HCT116 (cell line): ENCODE measurements at places on chromosomes 2 and 18. TPM values are rescaled to one million over a fixed set of nuclear protein-coding genes. Genes with fewer than 3 reads are reported as not detected.

DYTN gene
- not detected for total RNA-seq

SLC16A14 gene
- 7.9 TPM for total RNA-seq

MAP2 gene
- total RNA-seq, result 7.4 TPM

PRSS56 gene
- not detected for total RNA-seq

CCDC178 gene
- not detected for total RNA-seq

GRCh38 chr18:23422751-23423418, 30.2 kb upstream of the RIOK3 start:
- peak; percentile 78 for DNase-seq

DNA sequence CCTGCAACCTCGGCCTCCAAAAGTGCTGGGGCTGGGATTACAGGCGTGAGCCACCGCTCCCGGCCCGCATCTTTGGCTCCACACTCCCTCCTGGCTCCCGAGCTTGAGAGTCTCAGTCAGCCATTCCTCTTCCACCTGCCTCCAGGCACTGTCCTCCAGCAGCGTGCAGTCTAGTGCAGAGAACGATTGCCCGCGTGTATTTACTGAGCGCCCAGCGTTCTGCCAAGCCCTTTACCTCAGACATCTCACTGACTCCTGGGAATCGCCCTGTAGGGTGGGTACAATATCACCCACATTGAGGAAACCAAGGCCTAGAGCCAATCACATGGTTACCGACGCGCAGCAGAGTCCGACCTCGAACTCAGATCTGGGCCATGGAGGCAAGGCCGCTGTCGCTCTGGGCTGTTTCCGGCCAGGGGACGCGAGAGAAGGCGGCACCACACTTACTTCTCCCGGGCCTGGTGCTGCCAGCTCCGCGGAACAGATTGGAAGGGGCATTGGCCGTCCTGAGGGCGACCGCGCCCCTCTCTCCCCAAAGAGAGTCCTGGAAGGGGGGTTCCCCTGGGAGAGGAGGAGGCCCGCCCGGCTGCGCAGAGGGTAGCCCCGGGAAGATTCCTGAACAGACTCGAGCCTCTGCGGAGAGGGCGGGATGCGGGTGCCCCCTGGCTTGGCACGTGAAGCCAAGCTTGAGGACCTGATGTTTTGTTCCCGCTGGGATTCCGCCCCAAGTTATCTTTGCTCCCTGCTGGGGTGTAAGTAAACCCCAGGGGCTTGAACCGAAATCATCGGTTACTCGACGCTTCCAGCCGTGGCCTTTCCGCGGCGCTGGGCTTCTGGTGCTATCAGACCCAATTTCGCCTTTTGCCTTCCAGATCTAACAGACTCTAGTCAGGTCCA, 5.2 kb upstream of the DLX2 start:
- no peak for DNase-seq

GRCh38 chr18:38563396-38563980, 997.9 kb upstream of the CELF4 start:
- DNase-seq, result no peak

DNA sequence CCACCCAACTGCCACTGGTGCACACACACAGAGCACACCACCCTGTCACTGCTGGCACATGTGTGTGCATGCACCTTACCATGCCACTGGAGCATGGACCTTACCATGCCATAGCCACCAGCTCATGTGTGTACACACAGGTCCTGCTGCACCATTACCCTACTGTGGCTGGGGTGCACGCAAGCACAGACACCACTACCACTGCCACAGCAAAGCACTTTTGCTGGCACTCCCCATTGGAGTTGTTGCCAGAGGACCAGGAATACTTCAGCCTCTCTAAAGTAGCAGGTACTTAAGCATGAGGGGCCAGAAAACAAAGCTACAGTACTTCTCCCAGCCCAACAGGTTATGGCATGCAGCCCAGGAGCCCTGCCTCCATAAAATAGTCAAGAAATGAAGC, 404.8 kb downstream of the MBD2 start:
- no peak for DNase-seq

DNA sequence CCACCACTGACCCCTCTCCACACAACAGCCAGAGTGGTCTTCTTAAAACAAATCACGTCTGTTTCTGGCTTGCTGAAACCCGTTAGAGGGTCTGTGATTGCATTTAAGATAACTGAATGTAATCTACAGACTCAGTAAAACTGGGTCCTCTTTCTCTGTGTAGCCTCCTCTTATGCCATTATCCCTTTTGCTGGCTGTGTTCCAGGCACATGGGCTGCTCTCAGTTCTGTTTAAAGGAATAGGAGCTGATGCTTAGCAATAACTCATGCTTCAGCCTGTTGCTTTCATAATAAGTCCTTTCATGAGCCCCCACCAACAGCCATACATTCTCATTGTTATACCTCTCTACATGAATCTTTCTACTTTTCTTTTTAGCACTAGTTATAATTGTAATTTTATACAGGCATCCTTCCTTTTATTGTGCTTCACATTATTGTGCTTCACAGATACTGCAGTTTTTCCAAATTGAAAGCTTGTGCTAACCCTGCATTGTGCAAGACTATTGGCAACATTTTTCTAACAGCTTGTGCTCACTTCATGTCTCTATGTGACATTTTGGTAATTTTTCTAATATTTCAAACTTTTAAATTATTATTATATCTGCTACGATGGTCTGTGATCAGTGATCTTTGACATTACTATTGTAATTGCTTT, 782.6 kb downstream of the MBD2 start:
- no peak for DNase-seq

DNA sequence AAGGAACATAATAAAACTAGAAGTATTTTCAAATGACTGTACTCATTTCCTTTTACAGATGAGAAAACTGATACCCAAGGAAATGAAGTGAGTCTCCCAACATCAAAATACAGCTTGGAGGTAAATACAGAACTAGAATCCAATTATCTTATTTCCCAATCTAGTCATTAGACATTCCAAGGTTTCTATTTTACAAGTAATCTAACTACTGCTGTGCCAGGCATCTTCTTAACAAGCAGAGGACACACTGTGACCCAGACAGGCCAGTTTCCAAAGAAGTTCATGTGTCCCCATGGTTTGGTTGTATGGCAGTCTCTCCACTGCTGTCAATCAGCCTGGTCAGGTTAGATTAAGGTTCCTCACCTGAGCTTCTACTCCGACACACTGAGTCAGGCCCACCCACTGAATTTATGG, 143.5 kb downstream of the THADA start:
- no peak for DNase-seq

DNA sequence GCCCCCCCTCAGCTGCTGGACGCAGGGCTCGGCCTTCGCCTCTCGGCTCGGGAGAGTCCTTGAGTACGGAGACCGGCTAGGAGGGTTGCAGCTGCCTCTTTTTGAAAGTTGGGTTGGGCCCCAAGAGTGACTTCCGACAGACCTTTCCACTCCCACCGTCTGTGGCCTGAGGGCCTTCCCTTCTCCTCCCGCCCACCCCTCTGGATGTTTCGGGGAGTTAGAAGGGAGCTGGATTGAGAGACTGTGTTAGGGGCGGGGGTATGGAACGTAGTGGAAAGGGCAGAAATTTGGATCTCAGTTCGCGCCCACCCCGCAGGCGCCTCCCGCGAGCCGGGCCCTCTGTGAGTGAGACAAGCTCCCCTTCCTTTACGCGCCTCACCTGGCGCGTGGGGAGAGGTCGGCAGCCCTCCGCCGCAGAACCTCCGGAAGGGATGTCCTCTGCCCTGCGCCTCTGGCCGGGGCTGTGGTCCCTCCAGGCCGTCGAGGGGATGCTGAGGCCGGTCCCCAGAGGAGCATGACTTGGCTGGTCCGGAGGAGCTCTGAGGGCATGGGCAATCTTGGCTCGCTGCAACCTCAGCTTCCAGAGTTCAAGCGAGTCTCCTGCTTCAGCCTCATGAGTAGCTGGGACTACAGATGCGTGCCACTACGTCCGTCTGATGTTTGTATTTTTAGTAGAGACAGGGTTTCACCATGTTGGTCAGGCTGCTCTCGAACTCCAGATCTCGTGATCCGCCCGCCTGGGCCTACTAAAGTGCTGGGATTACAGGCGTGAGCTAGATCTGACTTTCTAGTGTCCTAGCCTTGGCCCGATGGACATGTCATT, 15.9 kb downstream of the C2orf74 start:
- DNase-seq, result no peak

- no peak for DNase-seq
Measured at GRCh38 chr2:85156619-85157018, 23.4 kb downstream of the TCF7L1 start.

GRCh38 chr18:56488739-56489138, 149.7 kb downstream of the TXNL1 start:
- no peak for DNase-seq

DNA sequence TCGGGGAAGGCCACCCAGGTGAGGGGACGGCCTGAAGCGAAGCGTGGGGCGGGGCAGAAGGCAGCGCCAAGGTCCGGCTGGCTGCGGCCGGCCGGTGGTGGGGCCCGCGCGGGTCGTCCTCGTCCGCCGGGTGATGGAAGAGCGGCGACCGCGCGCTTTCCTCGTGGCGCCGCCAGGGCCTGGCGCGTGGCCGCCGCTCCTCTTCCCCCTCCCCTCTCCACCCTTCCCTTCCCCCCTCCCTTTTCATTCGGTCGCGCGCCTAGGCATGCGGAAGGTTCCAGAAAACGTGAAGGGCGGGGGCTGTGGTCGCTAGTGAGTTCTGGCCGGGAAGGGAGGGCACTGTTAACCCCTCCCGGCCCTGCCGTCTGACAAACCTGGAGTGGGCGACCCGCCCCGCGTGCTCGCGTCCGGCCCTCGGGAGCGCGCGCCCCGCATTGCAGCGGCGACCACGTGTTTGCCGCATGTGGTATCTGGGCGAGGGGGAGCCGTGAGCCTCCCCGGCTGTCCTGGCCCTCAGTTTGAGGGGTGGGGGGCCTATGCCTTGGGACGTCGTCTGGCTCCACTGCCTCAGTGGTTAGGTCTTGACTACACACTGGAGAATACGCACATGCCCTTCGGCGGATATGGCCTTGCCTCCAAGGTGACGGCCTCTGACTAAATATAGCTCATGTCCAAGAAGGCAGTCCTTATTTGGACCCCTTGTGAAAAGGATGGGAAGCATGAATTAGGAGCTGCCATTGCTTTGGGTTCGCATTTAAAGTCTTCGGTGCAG, 579 bp downstream of the MAT2A start:
- no peak for DNase-seq

- no peak for DNase-seq
Measured at GRCh38 chr18:10518595-10519255, 7.1 kb upstream of the NAPG start.

GRCh38 chr2:41197781-41198180, 745.9 kb upstream of the SLC8A1 start:
- DNase-seq, result no peak

GRCh38 chr2:144835634-144836350, 315.9 kb upstream of the ZEB2 start:
- peak; percentile 12 for DNase-seq

DNA sequence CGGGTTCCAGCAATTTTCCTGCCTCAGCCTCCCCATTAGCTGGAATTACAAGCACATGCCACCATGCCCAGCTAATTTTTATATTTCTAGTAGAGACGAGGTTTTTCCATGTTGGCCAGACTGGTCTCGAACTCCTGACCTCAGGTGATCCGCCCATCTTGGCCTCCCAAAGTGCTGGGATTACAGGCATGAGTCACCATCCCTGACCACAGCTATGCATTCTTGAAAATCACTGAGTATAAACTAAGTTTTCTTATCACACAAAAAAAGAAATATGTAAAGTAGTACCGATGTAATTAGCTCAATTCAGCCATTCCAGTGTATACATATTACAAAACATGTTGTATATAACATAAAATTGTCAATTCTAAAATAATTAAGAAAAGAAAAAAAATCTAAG, 232.7 kb downstream of the MBD2 start:
- no peak for DNase-seq

GRCh38 chr2:220282236-220282635, 654.8 kb downstream of the SLC4A3 start:
- no peak for DNase-seq

DNA sequence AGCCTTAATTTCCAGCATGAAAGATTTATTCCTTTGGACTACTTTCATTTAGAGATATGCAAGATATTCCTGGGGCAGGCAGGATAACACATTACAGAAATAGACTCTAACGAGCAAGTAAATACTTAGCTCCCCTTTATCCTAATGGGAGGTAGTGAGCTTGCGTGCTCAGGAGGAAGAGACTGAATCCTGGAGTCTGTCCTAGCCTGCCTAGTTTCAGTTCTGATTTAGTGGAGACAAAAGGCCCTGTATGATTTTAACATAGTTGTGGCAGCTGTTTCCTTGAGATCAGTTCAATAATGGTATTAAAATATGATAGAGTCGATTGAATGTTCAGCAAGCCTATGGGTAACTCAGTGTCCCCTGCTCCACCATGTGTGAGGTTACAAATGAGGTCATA, 109.5 kb downstream of the FMNL2 start:
- DNase-seq, result no peak

- DNase-seq, result no peak
Measured at GRCh38 chr2:106596844-106597243, 109.7 kb downstream of the CD8B2 start.

DNA sequence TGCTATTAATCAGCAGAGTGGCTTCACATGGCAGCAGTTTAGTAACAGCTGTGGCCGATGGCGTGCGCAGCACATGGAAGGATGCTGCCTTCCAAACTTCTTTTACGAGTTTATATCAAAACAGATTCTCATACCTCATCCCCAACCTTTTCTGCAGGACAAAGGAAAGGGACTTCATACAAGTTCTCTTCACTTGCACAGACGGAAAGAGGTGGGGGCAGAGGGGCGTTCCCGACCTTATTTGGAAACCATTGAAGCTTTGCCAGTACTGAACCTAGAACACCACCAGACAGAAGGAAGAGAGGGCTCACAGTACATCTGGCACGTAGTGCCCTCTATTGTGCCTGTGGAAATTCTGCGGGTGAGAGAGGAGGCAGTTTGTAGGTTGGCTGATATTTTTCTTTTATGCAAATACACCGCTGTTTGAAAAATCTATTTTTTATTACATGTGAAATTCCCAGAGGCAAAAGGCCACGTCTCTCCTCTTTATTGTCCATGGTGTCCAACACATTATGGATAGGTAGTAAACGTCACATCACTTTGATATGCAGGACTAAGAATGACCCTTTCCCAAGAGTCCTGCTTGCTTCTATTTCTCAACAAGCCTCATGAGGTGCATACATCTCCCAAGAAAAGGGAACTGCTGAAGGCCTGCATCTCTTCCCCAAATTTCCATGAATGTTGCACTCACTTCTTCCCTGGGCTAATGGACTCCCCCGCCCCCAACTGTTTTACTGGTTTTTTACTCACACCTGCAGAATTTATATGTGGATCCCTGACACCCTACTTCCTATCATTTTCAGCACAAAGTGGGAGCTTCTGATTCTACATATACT, 31.3 kb downstream of the COLEC12 start:
- no peak for DNase-seq

- no peak for DNase-seq
Measured at GRCh38 chr18:69401972-69402532, 1.4 kb downstream of the DOK6 start.

GRCh38 chr2:169038338-169038757, 7.2 kb upstream of the ABCB11 start:
- DNase-seq, result no peak
